Dorsolateral prefrontal cortex (tissue), 122 donors: ENCODE measurements at places on chromosomes 16 and 17. TPM values are rescaled to one million over a fixed set of nuclear protein-coding genes. Genes with fewer than 3 reads are reported as not detected.

The OR1A1 gene
- total RNA-seq = not detected

The METRNL gene
- total RNA-seq = 30.0 TPM

The CD300A gene
- total RNA-seq = 2.2 TPM

The FBXL16 gene
- total RNA-seq = 385 TPM

The SHISA9 gene
- total RNA-seq = 30.9 TPM

The CDRT4 gene
- 26.0 TPM for total RNA-seq

The DNAH9 gene
- total RNA-seq = 18.0 TPM
